Tibial artery (tissue), 4 donors: ENCODE measurements at places on chromosomes 11 and 22.

DNA sequence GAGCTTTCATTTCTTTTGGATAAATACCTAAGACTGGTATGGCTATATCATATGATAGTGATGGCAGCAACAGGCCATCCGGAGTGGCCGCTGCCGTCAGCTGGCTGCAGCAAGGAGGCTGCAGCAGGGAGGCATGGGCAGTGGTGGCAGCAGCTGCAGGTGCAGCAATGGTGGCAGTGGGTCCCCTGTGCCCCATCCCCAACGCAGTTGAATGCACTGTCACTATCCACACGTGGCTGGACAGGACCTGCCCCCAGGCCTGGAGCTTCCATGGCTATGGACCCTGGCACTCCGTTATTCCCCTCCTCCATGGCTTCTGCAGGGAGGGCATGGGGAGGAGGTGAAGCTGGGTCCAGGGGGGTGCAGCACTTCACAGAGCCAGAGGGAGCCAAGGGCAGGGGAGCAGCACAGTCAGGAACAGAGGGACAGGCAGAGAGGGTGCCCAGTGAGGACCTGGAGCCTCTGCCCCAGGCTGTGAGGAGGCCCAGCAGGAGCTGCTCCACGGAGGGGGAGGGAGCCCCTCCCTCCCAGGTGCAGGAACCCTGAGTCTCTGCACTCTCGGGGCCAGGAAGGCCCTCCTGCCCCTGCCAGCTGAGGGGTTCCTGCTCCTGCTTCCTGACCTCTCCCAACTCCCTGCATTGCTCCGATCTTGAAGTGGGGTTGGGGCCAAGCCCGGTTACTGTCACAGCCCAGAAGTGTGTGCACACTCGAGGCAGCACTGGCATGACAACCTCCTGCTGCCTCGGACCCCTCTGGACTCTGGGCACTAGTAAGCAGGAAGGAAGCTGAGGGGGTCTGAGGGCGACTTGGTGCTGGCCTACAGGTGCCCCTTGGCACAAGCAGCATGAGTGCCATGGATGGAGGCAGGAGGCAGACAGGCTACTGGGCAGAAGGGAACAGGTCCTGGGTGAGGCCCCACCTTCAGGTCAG lies 466.3 kb downstream of the GUCY1A2 start:
- no peaks in the 10 kb centered on the region for H3K27me3 ChIP-seq
- DNase-seq: no peak
- H3K4me3 ChIP-seq: no peak overlapping the region

- no peak for DNase-seq
- H3K4me1 ChIP-seq: no peaks in the 10 kb centered on the region
- no peaks in the 10 kb centered on the region for H3K27me3 ChIP-seq
Measured at GRCh38 chr11:33507356-33507755, 193.3 kb downstream of the C11orf91 start.

DNA sequence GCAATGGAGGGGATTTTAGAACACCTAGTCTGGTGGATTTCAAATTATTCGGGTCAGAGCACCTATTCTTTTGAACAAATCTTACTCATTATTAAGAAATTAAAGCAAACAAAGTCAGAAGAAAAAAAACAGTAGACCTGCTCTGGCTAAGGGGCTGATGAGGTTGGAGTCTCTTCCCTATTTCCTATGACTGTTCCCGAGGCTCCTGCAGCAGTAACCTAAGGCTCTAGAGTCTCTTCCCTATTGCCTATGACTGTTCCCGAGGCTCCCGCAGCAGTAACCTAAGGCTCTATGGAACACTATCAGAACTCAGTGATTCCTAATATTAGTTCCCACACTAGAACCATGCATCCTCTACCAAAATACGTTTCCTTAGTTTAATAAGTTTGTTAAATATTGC lies 607.9 kb downstream of the NTM start:
- no peak for DNase-seq
- no peak overlapping the region for H3K27ac ChIP-seq
- H3K4me3 ChIP-seq: no peak overlapping the region
- H3K4me1 ChIP-seq: no peaks in the 10 kb centered on the region
- no peaks in the 10 kb centered on the region for H3K27me3 ChIP-seq
- H3K36me3 ChIP-seq: no peaks in the 10 kb centered on the region

GRCh38 chr11:19951558-19952115 lies 208.6 kb downstream of the DBX1 start:
- H3K27me3 ChIP-seq: no peaks in the 10 kb centered on the region
- no peak for DNase-seq
- peaks cover 45% of the 10 kb centered on the region for H3K36me3 ChIP-seq
- H3K27ac ChIP-seq: peak overlapping the region; percentile 66
- H3K4me1 ChIP-seq: peaks cover 43% of the 10 kb centered on the region
- H3K4me3 ChIP-seq: no peak overlapping the region

DNA sequence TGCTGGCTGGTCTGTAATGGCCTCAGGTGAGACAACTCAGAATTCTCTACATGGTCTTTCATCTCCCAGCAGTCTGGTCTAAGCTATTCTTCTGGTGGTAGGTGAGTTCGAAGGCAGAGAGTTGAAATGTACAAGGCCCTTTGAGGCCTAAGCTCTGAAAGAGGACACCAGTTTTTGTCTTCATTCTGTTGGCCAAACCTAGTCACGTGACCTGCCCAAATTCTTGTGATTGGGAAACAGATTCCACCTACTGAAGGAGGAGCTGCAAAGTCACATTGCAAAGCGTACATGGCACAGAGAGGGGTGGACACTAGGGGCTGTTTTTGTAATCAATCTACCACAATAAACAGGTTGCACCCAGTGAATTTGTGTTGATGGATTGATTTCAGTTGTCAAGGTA lies 193.5 kb downstream of the NAV2 start:
- peaks cover 35% of the 10 kb centered on the region for H3K4me1 ChIP-seq
- DNase-seq: no peak
- no peak overlapping the region for H3K27ac ChIP-seq
- H3K27me3 ChIP-seq: no peaks in the 10 kb centered on the region
